Progenitor cell of endocrine pancreas (in vitro differentiated cells): ENCODE measurements at places on chromosomes 13 and 19.
A peak's percentile ranks its signal among the peaks of the same experiment; 100 is the strongest.

DNA sequence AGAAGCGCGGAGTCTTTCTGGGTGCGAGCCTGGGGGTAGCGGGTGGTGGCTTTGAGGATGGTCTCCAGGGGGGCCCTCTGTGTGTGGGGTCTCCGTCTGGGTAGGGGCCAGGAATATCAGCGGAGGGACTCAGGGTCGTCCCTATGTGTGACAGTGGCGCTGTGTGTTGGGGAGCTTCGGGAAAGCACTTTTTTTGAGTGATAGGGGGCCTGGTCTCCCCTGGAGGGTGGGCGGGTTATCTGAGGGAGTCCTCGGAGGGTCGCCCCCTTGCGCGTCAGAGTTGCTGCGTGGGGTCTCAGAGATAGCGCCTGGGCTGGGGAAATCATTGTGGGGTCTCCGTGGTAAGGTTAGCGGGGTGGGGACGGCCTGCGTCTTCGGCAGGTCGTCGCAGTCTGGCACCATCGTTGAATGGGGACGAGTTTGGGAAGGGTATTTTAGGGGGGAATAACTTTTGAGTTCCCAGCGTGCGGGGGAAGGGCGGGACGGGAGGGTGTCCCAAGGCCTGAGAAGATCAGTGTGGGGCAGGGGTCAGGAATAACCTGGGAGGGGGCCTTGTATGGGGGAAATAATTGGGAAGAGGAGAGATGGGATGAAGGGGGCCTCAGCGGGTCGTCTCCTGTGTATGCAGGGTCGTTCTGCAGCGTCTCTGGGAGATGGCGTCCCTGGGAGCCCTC is 857 bp downstream of the IER2 start:
- DNase-seq = no peak
- H3K27me3 ChIP-seq = no peaks in the 10 kb centered on the region
- H3K27ac ChIP-seq = peak overlapping the region; percentile 99
- H3K4me1 ChIP-seq = peaks cover 12% of the 10 kb centered on the region

DNA sequence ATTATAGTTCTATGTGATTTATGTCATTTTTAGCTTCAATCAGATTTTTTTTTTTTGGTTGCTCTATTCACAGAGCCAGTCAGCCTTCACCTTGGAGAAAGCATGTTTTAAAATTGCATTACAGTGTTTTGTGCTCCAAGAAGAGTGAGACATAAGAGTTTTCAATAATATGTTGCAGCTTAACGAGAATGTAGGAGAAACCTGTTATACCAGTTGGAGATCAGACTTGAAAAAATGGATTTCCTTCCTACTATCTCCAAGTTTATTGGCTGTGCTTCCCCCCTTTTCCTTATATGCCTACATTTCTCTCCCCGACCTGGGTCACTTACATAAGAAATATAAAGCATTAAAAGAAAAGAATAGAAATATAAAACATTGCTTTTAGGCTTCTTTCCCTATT is 123.9 kb upstream of the ARGLU1 start:
- no peak overlapping the region for H3K27ac ChIP-seq
- no peak overlapping the region for H3K4me3 ChIP-seq
- peaks cover 12% of the 10 kb centered on the region for H3K4me1 ChIP-seq

DNA sequence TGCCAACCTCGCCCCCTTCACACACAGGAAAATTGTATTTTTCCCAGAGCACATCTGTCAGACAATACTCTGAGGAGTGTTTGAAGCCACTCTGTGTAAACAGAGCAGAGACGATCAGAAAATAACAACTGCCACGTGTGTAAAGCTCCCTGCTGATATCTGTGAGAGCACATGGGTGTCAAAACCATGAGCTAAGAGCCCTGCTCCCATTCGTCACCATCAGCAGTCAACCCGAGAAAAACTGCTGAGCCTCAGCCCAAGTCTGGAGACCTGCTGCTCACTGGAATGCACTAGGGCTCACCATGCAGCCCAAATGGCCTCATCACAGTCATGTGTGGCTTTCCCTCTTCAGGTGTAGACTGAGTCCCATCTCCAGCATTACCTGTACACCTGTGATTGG is 304.1 kb downstream of the FGF14 start:
- no peak overlapping the region for H3K27ac ChIP-seq
- DNase-seq = no peak
- no peak overlapping the region for H3K4me3 ChIP-seq
- H3K4me1 ChIP-seq = no peaks in the 10 kb centered on the region
- peaks cover 6% of the 10 kb centered on the region for H3K27me3 ChIP-seq

DNA sequence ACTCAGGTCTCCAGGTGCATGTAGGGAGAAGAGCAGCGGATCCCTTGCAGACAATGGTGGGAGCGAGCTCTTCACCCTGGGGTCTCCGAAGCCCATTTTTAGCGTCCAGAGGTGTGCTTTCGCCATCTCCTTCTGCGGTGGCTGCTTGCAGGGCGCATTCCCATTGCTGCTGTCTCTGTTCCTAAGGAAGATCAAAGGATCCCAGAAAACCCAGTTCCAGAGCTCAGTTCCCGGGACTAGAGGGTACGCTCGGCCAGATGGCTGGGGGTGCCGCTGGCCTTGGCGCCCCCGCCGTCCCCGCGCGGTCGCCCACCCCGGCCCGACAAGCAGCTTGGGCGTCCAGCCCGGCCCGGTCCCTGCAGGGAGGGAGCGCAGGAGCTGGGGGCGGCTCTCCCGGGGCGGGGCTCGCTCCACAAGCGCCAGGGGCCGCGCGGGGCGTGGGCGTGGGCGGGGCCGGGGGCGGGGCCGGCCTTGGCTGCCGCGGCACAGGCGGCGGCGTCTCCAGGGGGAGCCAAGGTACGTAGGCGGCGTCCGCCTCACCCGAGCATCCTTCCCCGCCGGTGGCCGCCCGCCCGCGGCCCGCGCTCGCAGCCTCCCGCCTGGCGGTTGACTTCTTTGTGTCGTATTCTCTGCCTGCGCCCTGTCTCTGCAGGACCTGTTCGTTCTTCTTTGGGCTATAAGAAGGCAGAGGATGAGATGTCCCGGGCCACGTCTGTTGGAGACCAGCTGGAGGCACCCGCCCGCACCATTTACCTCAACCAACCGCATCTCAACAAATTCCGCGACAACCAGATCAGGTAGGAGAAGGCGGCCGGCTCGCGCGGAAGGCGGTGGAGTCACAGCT is 96.8 kb downstream of the ATP8A2 start:
- H3K27me3 ChIP-seq = peaks cover 69% of the 10 kb centered on the region
- DNase-seq = peak; percentile 49
- no peaks in the 10 kb centered on the region for H3K36me3 ChIP-seq

GRCh38 chr13:98541701-98542203 is 35.2 kb downstream of the STK24 start:
- no peaks in the 10 kb centered on the region for H3K27me3 ChIP-seq
- H3K4me1 ChIP-seq = peaks cover 29% of the 10 kb centered on the region
- no peaks in the 10 kb centered on the region for H3K36me3 ChIP-seq
- DNase-seq = no peak
- H3K4me3 ChIP-seq = no peak overlapping the region

DNA sequence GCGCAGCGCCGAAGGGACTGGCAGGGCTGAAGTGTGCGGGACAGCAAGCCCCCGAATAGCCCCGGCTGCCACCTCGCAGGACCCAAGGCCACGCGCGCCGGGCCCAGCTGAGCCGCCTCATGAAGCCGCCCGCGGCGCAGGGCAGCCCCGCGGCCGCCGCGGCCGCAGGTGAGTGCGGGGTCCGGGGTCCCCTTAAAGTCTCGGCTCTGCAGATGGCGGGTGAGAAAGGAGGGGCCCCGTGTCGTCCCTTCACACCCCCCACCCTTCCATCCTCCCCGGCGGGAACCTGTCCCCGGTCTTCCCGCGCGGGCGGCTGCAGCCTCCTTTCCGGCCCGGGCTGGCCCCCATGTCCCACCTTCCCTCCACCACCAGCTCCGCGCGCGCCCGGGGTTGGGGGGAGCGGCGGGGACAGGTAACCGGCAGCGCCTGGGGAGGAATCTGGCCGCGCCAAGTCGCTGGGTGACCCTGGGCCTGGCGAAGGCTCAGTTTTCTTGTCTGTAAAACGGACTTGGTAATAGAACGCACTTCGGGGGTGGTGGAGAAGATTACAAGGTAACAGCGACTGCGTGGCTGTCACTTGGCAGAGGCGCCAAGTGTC is 338 bp downstream of the RGCC start:
- H3K27ac ChIP-seq = no peak overlapping the region
- H3K36me3 ChIP-seq = no peaks in the 10 kb centered on the region
- H3K27me3 ChIP-seq = peaks cover 82% of the 10 kb centered on the region
- no peak for DNase-seq
- H3K4me3 ChIP-seq = peak overlapping the region; percentile 58

DNA sequence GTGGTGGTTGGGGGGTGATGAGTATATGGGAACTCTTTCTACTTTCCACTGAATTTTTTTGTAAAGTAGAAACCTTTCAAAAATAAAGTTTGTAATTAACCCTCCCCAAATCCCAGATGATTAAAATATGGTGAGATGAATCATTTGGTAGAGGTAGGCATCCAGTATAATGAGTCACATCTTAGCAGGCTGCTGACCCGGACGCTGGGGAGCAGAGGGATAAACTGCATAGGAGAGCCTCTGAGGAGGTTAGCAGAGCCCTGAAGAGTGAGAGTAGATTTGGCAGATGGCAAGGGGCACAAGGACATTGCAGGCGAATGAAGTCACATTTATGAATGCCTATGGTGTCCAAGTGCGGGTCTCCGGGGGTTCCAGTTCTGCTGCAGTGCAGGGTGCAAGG is 293.8 kb downstream of the FGF9 start:
- H3K4me3 ChIP-seq = no peak overlapping the region
- H3K27me3 ChIP-seq = peaks cover 2% of the 10 kb centered on the region
- DNase-seq = no peak

GRCh38 chr19:15154002-15154612 is 46.7 kb downstream of the NOTCH3 start:
- no peaks in the 10 kb centered on the region for H3K4me1 ChIP-seq
- no peak for DNase-seq
- H3K27ac ChIP-seq = no peak overlapping the region

DNA sequence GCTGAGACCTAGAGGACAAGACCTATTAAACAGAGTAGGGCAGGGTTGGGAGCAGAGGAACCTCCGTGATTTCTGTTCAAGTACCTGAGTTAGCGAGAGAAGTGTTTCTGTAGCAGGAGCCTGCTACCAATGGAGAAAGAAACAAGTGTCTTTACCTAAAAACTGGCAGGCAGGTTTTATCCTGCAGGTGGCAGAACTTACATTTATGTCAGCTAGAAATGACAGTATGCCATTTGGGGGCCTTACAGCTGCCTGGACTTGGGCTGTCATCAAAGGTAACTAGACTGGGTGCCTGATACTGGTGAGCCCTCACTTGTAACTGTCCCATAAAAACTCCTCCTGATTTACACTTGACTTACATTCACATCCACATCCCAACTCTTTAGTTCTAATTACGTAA is 185.3 kb upstream of the MIR17HG start:
- no peak for DNase-seq
- peaks cover 1% of the 10 kb centered on the region for H3K4me1 ChIP-seq

DNA sequence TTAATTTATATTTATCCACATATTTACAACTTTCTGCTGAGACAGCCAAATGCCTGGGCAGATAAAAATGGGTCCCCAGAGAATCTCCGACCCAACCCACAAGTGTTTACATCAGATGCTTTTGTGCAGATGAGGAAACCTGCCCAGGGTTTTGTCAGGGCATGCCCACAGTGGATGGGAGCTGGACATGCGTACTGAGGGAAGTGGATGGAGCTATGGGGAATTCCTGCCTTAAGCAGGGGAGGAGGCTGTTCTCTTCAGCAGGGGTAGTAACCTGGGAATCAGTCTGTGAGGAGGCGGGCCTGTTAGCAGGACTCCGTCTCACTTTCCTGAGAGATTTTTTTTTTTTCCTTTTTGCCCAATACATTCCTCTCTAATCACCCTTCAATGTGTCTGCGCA is 122.9 kb downstream of the RFC3 start:
- no peak overlapping the region for H3K27ac ChIP-seq
- no peak overlapping the region for H3K4me3 ChIP-seq
- H3K36me3 ChIP-seq = no peaks in the 10 kb centered on the region
- DNase-seq = no peak

- DNase-seq = no peak
- H3K36me3 ChIP-seq = peaks cover 4% of the 10 kb centered on the region
- H3K4me3 ChIP-seq = no peak overlapping the region
- no peak overlapping the region for H3K27ac ChIP-seq
Observed at GRCh38 chr19:55096061-55096701, 20.5 kb downstream of the EPS8L1 start.

DNA sequence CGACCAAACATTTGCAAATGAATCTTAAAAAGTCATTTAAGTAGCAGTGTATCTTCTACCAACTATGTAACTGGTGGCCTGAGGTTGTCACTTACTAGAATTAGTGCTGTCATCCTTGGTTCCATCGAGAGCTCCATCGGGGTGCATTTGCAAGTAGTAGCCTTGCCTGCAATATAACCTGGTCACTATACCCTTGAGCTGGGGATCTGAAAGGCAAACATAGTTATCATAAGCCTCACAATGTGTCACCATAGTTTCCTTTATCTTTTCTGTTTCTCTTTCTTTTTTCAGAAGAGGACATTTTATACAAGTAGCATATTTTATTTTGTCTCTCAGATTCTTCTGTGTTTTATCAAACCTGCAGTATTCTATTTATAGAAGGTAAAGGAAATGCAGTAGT is 422.6 kb downstream of the ITGBL1 start:
- no peaks in the 10 kb centered on the region for H3K27me3 ChIP-seq
- H3K27ac ChIP-seq = no peak overlapping the region
- H3K36me3 ChIP-seq = no peaks in the 10 kb centered on the region
- H3K4me1 ChIP-seq = no peaks in the 10 kb centered on the region

DNA sequence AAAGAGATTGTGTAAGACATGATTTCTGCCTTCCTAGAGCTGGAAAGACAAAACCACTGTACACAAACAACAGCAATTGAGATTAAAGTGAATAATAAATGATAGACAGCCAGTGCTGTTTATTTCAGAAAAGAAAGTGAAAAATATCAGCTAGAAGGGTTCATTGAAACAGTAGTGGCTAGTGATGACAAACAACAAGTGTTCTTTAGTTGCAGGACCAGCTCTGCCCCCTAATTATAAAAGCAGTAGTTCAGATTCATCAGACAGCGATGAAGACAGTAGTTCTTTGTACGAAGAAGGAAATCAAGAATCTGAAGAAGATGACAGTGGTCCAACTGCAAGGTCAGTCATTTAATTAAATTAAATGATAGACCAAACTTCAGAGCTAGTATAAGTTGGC is 14.8 kb downstream of the GPALPP1 start:
- DNase-seq = no peak
- H3K4me3 ChIP-seq = no peak overlapping the region
- no peaks in the 10 kb centered on the region for H3K27me3 ChIP-seq
- H3K27ac ChIP-seq = no peak overlapping the region
- H3K4me1 ChIP-seq = no peaks in the 10 kb centered on the region
- peaks cover 7% of the 10 kb centered on the region for H3K36me3 ChIP-seq

GRCh38 chr19:6873708-6874431 is 13.5 kb upstream of the ADGRE1 start:
- H3K27ac ChIP-seq = no peak overlapping the region
- H3K36me3 ChIP-seq = peaks cover 3% of the 10 kb centered on the region
- no peak overlapping the region for H3K4me3 ChIP-seq
- DNase-seq = no peak

DNA sequence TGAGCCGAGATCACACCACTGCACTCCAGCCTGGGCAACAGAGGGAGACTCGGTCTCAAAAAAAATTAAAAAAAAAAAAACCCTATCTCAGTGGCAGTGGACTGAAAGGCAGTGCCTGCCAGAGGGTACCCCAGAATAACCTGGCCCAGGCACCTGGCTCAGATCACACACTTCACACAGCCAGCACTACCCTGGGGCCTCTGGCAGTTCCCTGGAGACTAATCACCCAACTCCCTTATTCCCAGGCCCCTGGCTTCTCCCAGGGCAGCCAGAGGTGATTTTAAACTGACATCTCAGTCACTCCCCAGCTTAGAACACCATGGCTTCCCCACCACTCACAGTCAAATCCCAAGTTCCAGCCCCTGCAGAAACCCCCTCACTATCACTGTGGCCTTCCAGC is 3.5 kb upstream of the SLC27A5 start:
- peaks cover 25% of the 10 kb centered on the region for H3K4me1 ChIP-seq
- H3K36me3 ChIP-seq = peaks cover 3% of the 10 kb centered on the region
- H3K4me3 ChIP-seq = peak overlapping the region; percentile 37
- H3K27me3 ChIP-seq = no peaks in the 10 kb centered on the region
- no peak for DNase-seq
